ENCODE measurements at places on chromosomes 1 and 21.

- DNase-seq = no peak
Observed at GRCh38 chr1:68317543-68317942, 85.2 kb upstream of the WLS start.

GRCh38 chr1:219657186-219657585, 44.3 kb upstream of the ZC3H11B start:
- no peak for DNase-seq

- DNase-seq = no peak
Observed at GRCh38 chr1:100037656-100037926, 67.8 kb downstream of the SLC35A3 start.

- no peak for DNase-seq
Observed at GRCh38 chr1:89356658-89357400, 7.0 kb upstream of the GBP6 start.
